ENCODE measurements at places on chromosomes 6 and 20. TPM values are rescaled to one million over a fixed set of nuclear protein-coding genes. Genes with fewer than 3 reads are reported as not detected.

GRCh38 chr6:3516092-3516491 is 59.2 kb upstream of the SLC22A23 start:
- H3K4me1 ChIP-seq: peaks cover 37% of the 10 kb centered on the region
- H3K4me3 ChIP-seq: no peak overlapping the region
- no peak overlapping the region for H3K27ac ChIP-seq
- no peaks in the 10 kb centered on the region for H3K36me3 ChIP-seq
- H3K27me3 ChIP-seq: no peaks in the 10 kb centered on the region

CRYBG1 gene
- total RNA-seq: 10.1 TPM

DNA sequence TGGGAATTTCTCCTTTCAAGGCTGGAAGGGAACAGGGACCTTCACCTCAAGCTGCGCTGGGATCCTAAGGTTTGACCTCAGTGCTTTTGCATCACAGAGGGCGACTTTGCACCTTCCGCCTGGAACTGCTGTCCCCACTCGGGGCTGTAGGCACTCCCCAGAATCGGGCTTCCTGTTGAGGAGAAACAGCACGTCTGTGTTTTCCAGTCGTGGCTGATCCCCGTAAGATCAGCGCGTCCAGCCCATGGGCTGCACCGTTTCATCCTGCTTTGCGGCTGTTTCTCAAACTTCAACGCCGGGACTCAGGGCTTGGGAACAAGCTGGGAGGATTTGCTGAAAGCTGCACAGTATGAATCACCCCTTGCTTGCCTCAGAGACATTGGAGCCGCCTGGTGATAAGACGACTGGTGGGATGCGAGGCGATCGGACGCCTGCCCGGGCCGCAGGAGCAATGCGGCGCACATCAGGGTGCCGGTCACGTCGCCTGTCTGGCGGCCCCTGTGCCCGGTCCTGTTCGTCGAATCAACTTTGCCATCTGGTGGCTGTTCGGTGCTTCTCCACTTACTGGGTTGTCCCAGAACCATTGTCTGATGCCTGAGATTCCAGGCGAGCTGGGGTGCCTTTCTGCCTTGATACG is 53.6 kb upstream of the FRMD1 start:
- H3K36me3 ChIP-seq: no peaks in the 10 kb centered on the region
- H3K27ac ChIP-seq: no peak overlapping the region
- H3K4me3 ChIP-seq: no peak overlapping the region
- peaks cover 2% of the 10 kb centered on the region for H3K27me3 ChIP-seq

DNA sequence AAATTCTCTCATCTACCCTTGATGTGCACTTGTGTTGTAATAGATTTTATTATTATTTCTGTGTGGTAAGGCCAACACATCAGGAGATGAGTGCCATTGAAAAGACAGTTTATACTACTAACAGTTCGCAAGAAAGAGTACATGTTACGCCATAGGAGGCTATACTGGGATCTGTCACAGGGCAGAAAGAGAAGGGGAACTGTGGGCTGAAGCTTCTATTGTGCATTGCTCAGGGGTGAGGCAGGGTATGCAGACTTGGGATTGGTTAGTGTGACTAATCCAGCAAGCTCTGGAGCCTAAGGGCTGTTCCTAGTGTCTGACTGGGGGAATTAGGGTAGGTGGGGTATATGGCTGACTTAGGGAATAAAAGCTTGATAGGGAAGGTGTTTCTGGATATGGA is 50.9 kb downstream of the GPR63 start:
- H3K4me1 ChIP-seq: no peaks in the 10 kb centered on the region
- H3K27ac ChIP-seq: no peak overlapping the region
- no peaks in the 10 kb centered on the region for H3K27me3 ChIP-seq
- DNase-seq: no peak

GRCh38 chr20:30602424-30602823 is 655.0 kb upstream of the DEFB115 start:
- no peak for DNase-seq
- H3K36me3 ChIP-seq: no peaks in the 10 kb centered on the region
- no peaks in the 10 kb centered on the region for H3K4me1 ChIP-seq
- no peak overlapping the region for H3K4me3 ChIP-seq

All from SJSA1 (cell line).